CD8-positive, alpha-beta T cell (primary cell): ENCODE measurements at places on chromosomes 7 and 10.

DNA sequence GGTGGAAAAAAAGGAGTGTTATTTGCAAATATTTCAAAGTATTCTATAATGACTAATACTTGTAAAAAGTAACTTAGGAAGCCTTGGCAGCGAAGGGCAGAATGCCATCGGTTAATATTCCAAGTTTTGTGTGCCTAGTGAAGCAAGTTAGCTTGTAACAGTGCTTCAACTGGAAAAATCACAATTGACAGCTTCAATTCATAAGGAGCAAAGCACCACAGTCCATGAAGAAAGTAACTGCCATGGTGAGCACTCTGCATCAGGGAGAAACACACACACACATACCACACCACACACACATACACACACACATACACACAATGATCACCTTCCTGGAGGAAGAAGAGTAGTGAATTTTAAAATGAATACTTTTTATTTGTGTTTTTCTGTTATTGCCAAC, 298.3 kb downstream of the CNTNAP2 start:
- no peak for DNase-seq

DNA sequence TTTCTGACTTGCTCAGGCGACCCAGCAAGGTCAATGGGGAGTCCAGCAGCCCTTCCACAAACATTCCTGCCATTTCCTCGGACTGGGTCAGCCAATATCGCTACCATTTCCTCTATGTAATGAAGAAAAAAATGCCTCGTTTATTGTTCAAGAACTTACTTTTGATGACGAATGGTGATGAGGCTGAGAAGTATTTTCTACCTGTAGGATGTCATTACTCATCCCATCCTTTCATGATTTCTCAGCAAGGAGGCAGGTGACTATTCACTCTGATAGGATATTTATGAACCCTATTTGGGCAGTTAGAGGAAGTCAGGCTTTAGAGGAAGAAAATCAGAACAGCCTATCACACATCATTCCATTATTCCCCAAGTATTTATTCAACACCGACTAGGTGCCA, 178.6 kb downstream of the FANK1 start:
- no peak for DNase-seq

- DNase-seq: no peak
Measured at GRCh38 chr10:60192946-60193345, 196.7 kb downstream of the ANK3 start.

DNA sequence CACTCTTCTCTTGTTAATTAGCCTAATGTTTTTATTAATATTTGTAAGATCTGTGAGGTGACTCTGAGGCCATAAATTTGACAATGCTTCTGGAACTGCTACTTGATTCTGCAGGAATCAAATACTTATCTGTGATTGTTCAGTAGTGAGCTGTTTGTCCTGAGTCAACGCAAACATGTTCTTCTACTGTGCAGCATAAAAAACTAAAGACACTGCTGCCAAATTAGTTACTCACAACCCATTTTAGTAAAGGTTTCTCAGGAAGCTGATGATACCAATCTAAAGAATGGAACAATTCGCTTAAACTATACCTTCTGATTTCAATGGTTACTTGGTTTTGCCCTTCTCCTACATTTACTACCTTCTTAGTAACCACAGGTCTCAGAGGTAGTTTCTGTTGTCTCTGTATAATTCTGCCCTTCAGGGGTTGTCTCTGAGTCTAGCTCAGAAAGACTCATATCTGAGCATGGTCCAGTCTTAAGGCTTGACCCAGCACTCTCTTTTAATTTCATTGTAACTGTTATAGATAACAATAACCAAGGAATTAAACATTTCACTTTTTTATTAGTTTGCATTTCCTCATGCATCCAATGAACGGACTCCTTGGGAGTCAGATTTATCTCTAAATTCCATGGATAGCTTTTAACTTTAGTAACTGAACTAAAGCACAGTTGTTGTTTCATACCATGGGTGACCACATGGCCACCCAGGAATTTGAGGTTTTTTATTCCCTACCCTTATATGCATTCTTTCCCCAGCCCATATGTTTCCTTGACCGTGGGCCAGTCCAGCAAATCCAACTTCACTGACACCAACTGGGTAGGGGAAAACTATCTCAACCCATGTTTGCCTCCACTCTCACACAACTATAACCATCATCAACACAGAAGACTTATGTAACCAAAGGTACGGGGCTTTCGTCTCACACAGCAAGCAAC, 309.5 kb upstream of the TEX47 start:
- no peak for DNase-seq

- DNase-seq: no peak
Measured at GRCh38 chr7:20241194-20241910, 24.2 kb upstream of the MACC1 start.

- peak; percentile 35 for DNase-seq
Measured at GRCh38 chr7:36742911-36743775, 18.8 kb upstream of the AOAH start.

DNA sequence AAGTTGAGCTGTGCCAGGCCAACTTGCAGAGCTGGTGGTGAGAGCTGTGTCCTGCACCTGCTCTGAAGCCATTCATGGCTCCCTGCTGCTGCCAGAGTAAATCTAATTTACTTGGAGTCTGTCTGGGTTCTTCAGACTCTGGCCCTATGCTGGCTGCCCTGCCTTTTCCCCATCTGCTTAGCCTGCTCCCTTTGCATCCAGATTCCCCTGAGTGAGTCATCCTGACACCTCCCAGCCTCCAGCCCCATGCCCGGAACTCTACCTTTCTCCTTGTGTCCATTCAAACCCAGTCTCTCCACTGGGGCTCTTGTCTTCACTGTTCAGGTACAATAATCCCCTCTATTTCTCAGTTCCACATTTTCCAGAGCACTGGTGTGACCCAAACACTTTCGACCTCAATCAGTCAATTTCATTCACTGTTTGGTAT, 434.4 kb upstream of the ZMIZ1 start:
- no peak for DNase-seq

- no peak for DNase-seq
Measured at GRCh38 chr10:72525277-72525676, 100.6 kb downstream of the MICU1 start.

DNA sequence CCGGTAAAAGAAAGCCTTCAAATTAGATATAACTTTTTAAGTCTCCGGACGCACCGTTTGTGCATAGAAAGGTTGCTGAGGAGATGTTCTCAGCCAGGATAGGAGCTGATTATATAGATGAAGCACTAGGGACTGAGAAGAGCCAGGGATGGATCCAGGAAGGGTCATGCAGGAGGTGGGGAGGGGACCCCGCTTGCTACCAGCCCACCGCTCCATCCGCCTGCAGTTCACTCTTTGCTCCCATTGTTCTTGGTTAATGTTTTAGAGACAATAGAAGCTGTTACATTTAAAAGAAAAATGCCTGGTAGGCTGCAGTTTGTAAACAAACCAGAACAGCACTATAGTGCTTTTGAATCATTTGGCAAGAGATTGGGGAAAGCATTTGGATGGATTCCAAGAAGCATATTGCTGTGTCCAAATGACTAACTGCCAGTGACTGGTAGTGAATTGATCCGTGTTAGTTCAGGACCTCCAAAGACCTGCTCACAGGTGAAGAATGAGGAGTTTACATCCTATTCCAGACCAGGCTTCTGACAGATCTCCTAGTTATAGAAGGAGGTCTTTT, 175.9 kb upstream of the TAC1 start:
- DNase-seq: no peak

- DNase-seq: no peak
Measured at GRCh38 chr10:6953271-6953801, 373.3 kb upstream of the PRKCQ start.

DNA sequence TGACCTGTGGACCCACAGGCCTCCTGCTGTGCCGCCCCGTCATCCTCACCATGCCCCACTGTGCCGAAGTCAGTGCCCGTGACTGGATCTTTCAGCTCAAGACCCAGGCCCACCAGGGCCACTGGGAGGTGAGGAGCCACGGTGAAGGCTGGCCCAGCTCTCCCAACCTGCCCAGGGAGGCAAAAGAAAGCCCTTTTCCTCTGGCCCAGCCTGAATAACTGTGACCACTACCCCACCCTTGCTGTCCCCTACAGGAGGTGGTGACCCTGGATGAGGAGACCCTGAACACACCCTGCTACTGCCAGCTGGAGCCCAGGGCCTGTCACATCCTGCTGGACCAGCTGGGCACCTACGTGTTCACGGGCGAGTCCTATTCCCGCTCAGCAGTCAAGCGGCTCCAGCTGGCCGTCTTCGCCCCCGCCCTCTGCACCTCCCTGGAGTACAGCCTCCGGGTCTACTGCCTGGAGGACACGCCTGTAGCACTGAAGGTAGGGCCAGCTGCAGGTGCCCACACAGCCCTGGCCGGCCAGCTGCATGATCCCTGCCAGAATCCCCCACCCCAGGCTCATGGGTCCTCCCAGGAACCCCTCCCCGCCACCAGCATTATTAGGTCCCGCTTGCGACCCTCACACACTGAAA, 25.5 kb upstream of the SLC29A3 start:
- DNase-seq: no peak

GRCh38 chr10:53102424-53102823, 329.8 kb upstream of the MBL2 start:
- DNase-seq: no peak

DNA sequence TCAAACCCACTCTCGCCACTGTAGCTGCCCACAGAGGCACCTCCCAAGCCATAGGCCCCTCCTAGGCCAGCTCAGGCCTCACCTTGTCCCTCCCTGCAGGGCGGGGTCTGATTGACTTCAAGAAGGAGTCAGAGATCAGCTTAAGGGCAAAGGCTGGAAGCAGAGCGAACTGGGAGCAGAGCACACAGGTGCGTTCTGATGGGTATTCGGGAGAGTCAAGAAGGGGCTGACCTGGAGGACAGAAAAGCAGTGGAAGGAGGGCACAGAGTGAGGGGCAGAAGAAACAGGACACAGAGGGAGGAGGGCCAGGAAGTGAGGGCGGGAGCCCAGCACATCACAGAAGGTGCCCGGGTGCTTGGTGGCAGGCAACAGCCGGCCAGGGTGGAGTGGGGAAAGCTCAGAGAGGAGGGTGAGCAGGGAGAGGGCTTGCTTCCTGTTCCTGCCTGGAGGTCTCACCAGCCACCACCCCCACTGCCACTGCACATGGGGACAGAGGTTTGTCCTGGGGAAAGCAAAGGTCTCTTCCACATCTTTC, at the start of gene AOC1:
AOC1 (plus strand) TSS at position 147 of the 535 bp plus-strand sequence. CDS start 3,954 bp downstream, outside the sequence.
- DNase-seq: no peak

DNA sequence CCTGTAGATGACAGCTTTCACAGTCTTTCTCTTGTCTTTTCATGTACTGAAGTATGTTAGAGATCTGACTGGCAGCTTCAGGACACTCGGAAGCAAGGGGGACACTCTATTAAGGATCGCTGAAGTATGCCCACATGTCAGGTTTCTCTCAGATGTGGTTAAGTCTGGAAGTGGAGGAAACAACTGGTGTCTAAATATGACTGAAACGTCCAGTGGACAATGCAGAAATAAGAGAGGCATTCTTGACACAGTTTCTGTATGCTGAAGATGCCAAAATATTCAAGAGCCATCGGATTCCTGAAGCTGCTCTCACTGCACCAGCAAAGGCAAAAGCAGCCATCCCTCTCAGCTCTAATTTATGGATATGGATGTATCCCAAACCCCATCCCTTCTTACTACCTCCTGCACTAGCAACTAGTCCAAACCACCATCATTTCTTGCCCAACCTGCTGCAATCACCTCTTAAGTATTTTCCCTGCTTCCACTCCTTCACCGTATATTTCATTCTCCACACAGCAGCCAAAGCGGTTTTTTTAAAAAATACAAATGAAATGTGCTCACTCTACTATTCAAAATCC, 113.4 kb downstream of the REEP3 start:
- no peak for DNase-seq

GRCh38 chr7:73871163-73872011, 10.4 kb downstream of the TMEM270 start:
- DNase-seq: no peak

GRCh38 chr7:107857541-107857912, 33.5 kb upstream of the DLD start:
- DNase-seq: no peak

DNA sequence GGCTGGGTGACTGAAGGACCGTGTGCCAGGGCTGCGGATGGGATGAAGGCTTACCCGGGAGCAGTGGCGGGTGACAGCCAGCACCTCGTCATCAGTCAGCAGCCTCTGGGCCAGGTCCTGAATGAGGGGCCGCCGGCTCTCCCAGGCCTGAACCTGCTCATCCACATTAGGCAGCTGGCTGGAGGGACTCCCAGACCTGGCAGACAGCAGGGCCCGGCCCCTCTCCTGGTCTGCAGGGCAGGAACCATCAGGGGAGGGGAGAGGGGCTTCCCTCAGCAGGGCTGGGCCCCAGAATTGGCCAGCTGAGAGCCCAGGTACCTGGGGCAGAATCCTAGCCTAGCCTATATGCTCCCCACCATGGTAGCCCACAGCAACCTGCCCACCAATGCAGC, 15.4 kb downstream of the PDZD7 start:
- no peak for DNase-seq

DNA sequence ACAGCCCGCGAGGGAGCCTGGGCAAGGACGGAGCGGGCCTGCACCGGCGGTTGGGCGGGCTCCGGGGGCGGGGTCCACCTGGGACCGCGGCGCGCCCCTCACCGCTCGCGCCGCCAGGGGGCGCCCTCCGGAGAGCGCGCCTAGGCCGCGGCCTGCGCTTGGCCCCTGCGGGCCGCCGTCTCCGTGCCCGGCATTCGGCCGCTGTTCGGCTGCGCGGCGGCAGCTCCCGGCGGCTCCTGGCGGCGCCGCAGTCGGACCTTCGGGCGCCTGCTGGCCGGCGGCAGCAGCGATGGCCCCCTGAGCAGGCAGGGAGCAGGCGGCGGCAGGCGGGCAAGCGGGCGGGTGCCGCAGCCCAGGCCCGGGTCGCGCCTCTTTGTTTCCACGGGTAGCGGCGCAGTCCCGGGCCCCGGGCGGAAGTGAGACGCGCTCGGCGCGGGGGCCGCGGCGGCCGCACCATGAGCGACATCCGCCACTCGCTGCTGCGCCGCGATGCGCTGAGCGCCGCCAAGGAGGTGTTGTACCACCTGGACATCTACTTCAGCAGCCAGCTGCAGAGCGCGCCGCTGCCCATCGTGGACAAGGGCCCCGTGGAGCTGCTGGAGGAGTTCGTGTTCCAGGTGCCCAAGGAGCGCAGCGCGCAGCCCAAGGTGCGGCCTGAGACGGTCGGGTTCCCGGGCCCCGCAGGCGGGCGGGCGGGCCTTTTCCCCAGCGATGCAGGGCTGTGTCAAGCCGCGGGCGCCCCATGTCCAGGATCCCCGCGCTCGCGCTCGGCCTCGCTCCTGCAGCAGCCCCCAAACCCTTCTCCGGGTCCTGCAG, at the start of gene INTS15:
INTS15 (plus strand) TSS at position 193 of the 816 bp plus-strand sequence; CDS start at position 456, 263 bp downstream.
- peak; percentile 79 for DNase-seq

GRCh38 chr7:149879766-149880637, 6.2 kb downstream of the ATP6V0E2 start:
- no peak for DNase-seq

DNA sequence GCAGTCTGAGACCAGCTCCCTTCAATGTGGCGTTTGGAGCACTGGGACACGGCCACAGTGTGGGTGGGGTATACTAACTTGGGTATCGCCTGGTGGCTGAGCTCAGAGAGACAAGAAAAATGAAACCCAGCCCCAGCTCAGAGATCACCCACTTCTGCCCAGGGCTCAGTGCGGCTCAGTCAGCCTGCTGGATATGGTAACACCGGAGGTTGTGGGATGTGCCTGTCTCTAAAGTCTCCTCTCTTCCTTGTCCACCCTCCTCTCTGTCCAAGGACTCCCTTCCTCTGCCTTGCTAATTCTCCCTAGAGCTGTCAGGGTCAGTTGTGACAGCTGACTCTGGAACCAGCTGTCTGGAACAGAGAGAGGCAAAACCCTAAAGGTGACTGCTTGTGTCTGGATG, 149.1 kb downstream of the PTPN20 start:
- DNase-seq: no peak

- peak; percentile 45 for DNase-seq
Measured at GRCh38 chr10:99532687-99533495, at the start of gene NKX2-3. Gene NKX2-3 (plus strand): TSS chr10:99532942. CDS start chr10:99533132, 190 bp downstream.
